ENCODE measurements at places on chromosomes 1 and 21.

DNA sequence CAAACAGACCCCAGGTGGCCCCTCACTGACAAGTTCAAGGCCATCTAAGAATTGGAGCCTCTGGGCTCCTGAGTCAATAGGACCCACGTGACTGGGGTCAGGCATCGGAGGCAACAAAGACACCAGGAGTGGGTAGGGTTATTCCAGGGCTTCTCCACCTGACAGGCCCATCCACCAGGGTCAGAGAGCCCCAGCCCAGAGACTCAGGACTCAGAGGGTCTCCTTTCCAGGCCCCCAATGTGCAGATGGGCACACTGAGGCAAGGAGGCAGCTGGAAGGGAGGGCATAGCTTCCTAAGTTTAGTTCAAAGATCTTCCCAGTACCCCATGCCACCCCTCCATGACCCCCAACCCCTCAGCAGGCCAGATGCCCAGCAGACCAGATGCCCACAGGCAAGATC, 388.6 kb downstream of the MATN1 start:
- DNase-seq = no peak

- peak; percentile 15 for DNase-seq
Measured at GRCh38 chr1:41898191-41898713, 20.5 kb downstream of the HIVEP3 start.

DNA sequence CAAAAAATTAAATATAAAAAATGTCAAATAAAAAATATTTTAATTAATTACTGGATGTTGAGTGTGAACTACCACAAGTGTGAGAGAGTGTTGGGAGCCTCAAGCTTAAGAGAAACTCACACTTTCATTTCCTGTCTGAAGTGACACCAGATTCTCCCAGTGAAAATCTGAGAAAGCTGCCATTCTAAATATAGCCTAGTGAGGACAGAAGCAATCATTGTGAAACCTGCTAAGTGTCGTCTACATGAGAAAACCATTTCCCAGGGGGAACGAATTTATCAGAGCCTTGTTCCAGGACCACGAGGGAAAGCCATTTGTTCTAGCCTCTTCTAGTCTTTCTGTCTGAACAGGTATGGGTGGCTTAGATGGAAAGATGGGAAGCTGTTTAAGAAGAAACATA, 329.3 kb upstream of the PRMT6 start:
- no peak for DNase-seq

DNA sequence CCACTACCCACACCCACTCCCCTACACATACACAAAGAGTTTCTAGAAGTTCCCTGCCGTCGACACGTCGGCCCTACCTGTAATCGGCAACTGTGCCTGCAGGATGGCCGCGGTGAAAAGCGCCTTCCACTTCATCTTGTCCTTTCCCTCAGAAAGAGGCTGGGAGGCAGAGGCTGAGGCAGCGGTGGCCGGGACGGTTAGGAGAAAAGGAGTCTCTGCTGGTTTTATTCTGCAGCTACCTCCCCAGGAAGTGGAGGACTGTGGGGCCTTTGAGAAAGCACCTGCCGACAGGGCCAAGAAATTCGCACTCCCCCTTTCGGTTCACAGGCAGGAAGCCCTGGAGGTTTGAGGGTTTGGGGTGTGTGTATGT, at the start of gene CD247:
Gene CD247, minus strand, starts transcription at position 199 of the 370 bp plus-strand sequence. Its CDS starts 64 bp downstream, at position 135.
- DNase-seq = no peak

DNA sequence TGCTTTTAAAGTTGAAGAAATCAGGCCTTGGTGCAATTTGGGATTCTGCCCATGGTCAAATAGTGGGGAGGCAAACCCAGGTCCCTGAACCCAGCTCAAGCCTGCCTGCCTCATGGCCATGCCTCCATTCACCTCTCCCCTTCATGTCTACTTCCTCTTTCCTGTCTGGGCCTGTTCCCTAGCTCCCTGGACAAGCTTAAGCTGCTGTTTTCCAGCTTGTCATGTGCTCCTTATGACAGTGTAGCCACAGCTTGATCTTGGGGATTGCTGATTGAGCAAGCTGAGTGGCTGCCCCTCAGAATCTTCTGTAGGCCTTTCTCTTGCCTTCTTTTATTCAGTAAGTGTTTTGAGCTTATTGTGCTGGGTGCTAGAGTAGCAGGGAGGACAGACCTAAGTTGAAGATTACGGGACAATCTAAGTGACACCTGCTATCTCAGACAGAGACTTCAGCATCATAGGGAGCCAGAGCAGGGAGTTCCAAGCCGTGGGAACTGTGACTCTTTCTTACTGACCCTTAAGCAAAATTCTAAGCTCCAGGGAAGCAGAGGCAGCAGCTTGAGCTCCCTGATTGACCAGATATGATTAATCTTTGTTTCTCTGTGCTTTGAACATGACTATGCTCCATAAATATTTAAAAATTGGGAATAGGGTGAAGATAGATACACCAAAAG, 520 bp upstream of the MR1 start:
- DNase-seq = no peak

DNA sequence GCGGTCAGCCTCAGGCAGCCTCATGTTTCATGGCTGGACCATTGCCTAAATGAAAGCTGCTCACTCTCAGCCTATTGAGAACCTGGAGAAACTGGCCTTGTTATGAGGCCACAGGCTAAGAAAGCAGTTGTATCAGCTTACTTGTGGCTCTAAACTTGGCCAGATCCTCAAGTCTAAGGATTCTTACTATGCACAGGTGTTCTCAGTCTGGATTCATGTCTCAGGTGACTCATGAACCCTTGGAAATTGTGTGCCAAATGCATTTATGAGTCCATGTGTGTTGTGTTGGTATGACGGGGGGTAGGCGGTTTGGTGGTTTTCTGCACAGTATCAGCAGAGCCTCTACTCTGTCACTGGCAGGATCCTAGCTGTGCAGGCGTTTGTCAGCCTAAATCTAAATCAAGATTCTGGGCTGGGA, 90.4 kb downstream of the ROR1 start:
- no peak for DNase-seq

DNA sequence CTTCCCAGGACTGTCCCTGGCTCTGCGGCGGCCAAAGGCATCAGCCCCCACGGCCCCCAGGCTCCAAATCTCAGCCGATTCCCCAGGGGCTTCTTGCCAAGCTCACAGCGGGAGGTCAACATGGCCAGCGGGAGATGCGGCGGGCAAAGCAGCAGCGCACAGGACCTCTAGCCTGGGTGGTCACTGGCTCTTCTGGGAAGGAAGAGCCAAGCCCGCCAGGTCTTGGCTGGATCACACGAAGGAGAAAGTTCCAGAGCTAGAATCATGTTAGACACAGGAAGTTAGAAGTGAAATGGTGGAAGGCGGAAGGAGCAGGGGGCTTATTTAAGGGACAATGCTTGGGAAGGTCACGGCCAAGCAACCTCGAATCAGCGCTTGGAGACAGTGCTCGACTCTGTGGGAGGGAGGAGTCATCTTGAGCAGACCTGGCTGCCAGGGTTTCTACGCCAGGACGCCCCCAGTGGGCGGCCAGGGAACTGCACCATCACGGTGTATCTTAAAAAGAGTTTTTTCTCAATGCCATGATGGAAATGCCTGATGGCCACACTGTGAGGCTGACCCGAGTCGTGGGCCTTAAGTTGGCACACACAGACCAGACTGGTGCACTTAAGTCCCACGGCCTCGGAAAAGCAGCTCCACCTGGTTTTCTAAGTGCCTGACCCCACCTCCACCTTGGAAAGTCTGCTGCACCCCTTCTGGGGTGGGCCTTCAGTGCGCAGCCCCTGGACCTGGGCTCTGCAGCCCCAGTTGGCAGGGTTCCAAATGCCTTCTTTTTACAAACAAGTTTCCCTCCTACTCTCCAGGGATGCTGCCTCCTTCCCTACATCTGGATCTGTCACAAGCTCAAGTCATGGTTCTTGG, 29.3 kb downstream of the SLC66A1 start:
- peak; percentile 42 for DNase-seq

DNA sequence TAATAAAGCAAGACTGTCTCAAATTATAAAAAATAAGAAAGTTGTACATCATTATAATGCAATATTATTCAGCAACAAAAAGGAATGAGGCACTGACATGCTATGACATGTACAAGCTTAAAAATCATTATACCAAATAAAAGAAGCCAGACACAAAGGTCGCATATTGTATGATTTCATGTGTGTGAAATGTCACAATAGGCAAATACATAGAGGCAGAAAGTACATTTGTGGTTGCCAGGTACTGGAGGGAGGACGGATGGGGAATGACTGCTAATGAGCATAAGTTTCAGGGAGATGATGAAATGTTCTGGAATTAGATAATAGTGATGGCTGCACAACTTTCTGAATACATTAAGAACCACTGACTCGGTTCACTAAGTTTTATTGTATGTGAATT, 73.6 kb upstream of the NBPF3 start:
- DNase-seq = no peak

- DNase-seq = no peak
Measured at GRCh38 chr1:174337000-174337681, 110.6 kb upstream of the GPR52 start.

DNA sequence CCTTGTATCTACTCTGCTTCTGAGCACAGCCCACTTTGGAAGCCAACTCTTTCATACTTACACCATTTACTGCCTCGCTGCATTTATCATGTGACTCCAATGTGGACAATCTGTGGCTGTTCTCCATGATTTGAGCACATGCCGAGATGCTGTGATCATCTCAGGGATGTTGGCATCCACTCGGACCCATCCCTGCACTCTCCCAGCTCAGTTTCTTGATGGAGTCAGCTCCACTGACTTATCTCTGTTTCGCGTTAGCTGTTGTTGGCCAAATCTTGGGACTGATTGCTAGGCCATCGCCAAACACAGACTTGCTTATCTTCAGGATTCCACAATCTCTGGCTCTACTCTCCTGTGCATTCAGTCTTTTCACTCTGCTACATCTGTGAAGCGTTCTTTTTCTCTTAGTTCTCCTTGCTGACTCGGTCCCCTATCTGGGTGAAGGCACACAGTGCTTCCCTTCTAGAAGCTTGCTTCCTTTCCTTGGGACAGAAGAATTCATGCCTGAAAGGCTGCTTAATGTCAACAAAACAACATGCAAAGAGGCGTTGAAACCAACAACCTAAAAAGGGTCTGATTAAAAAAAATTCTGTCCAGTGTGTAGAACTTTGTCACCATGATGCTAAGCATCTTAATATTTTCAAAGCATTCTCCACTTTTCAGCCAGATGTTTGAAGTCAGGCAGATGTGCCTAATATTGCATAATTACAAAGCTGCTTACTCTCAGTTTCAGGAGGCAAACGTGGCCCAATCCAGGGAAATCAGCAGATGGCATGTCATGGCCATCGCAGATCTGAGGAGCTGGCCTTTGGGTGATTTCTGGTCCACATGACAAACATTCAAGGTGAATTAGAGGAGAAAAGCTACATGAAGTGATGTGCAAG, 120.7 kb downstream of the NGF start:
- DNase-seq = no peak

GRCh38 chr1:237386362-237387143, 344.6 kb downstream of the RYR2 start:
- no peak for DNase-seq

- no peak for DNase-seq
Measured at GRCh38 chr1:2303781-2304180, 75.7 kb downstream of the SKI start.

DNA sequence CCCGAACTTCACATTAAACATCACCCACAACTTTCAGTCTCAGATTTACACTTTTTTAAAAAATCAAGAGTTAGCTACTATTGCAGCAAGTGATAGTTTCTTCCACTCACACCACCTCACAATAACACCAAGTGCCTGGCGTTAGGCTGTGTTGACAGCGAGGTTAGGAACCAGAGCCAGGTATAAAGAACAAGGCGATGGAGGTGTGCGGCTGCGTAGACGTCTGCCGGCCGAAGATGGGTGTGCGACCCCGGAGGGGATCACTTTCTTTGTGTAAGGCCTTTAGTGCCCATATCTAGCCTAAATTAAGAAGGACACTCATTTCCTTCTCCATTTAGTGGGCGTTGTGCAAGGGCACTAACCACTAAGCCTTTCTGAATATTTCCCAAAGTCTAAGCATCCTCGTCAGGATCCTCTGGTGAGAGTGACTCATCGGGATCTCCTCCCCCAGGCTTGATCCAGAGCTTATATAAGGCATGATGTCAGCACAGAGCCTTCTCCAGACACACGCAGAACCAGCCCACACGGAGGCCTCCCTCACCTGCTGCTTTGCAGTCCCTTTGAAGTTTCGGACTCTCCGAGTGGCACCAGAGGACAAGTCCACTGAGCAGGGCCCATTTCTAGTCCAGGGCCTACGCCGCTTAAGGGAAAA, 11.8 kb downstream of the NHLH2 start:
- no peak for DNase-seq

GRCh38 chr1:198328458-198329032, 171.7 kb downstream of the NEK7 start:
- no peak for DNase-seq

- DNase-seq = no peak
Measured at GRCh38 chr1:168136709-168137514, at the start of gene GPR161. GPR161 (minus strand) TSS chr1:168136930; CDS start chr1:168104850, 32,080 bp downstream.

- DNase-seq = no peak
Measured at GRCh38 chr1:93339171-93339697, 6.5 kb upstream of the DR1 start.

DNA sequence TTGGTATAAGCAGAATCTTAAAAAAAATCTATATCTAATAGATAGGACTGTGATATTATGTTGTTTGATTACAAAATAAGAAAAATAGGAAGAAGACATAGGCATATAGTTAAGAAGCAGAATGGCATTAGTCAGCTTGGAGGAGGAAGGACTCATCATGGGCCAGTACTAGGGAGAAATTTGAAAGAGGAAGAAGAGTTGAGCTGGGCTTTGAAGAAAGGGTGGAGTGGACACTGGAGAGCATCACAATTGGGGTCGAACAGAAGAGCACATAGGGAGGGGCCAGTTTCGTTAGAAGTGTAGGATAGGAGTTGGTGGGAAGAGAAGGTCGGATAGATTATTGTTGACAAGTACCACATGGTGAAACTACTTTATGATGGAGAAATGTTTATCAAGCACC, 129.3 kb downstream of the CACHD1 start:
- DNase-seq = no peak

- DNase-seq = peak; percentile 32
Measured at GRCh38 chr1:12604114-12604874, 13.7 kb downstream of the DHRS3 start.

GRCh38 chr21:29293495-29293894, 5.2 kb upstream of the BACH1 start:
- no peak for DNase-seq

DNA sequence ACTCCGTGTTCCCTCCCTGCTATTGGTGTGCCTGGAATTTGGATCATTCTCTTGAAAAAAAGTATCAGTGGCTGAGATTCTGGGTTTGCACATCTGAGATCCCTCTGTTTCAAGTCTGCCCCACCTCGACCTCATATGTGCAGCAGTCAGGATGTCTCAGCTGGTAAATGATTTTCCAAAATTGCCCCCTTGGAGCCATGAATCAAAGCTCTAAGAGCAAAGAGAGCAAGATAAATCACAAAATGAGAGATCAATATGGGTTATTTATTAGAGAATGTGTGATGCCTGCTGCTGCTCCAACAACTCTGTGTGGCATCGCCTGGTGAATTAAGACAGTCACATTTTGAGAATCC, 8.5 kb downstream of the CRP start:
- DNase-seq = no peak

GRCh38 chr1:198647055-198647454, 8.2 kb downstream of the PTPRC start:
- DNase-seq = no peak

All from stimulated activated CD4-positive, alpha-beta T cell treated with anti-CD3 and anti-CD28 coated beads, Interleukin-1b, Interleukin-23, amount 100 ng/mL, for 1 hour (primary cell).